Hematopoietic multipotent progenitor cell (in vitro differentiated cells): ENCODE measurements at places on chromosomes 13 and 19. TPM values are rescaled to one million over a fixed set of nuclear protein-coding genes. Genes with fewer than 3 reads are reported as not detected.
A peak's percentile ranks its signal among the peaks of the same experiment; 100 is the strongest.

RFPL4AL1 gene
- not detected for total RNA-seq

LGI4 gene
- total RNA-seq: 0.27 TPM

CEBPA gene
- 39.0 TPM for total RNA-seq

NBEA gene
- total RNA-seq: 4.6 TPM

DNA sequence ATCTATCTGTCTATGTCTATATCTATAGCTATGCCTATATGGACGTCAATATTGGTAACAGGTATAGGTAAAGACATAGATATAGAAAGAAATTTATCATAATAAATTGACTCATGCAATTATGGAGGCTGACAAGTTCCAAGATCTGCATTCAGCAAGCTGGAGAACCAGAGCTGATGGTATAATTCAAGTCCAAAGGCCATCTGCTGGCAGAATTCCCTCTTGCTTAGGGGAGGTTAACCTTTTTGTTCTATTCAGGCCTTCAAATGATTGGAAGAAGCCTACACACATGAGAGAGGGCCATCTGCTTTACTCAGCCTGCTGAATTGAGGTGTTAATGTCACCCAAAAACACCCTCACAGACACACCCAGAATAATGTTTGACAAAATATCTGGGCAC, 10.8 kb downstream of the RASL11A start:
- no peak for DNase-seq

DNA sequence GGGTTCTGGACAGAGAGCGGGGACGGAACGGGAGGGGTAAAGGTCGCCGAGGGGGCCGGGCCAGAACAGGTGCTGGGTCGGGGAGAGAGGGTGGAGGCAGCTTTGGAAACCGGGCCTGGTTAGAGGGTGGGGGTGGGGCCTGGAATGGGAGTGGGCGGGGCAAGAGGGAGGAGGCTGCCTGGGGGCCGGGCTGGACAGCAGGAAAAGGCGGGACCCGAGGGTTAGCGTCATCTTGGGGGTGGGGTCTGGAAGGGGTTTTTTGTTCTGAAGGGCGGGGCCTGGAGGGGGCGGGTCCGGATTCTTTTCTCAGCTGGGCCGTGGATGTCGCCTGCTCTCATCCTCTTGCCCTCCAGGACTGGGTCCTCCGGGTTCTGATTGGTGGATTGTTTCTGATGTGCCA, 4.3 kb upstream of the ZNF813 start:
- DNase-seq: peak; percentile 50
